ENCODE measurements at places on chromosomes 1 and 21. TPM values are rescaled to one million over a fixed set of nuclear protein-coding genes. Genes with fewer than 3 reads are reported as not detected.

The C1orf74 gene
- 2.5 TPM for total RNA-seq

GRCh38 chr1:1243807-1244191 lies 2.7 kb downstream of the C1QTNF12 start:
- H3K4me1 ChIP-seq, result peaks cover 33% of the 10 kb centered on the region
- DNase-seq, result no peak
- H3K27me3 ChIP-seq, result peaks cover 57% of the 10 kb centered on the region
- H3K4me3 ChIP-seq, result no peak overlapping the region

The TSNAX gene
- 34.7 TPM for total RNA-seq

- no peak overlapping the region for H3K4me3 ChIP-seq
- no peaks in the 10 kb centered on the region for H3K36me3 ChIP-seq
- DNase-seq, result no peak
- H3K27ac ChIP-seq, result no peak overlapping the region
- H3K4me1 ChIP-seq, result peaks cover 3% of the 10 kb centered on the region
- H3K27me3 ChIP-seq, result no peaks in the 10 kb centered on the region
Observed at GRCh38 chr1:209134001-209134400, 449.5 kb upstream of the CAMK1G start.

DNA sequence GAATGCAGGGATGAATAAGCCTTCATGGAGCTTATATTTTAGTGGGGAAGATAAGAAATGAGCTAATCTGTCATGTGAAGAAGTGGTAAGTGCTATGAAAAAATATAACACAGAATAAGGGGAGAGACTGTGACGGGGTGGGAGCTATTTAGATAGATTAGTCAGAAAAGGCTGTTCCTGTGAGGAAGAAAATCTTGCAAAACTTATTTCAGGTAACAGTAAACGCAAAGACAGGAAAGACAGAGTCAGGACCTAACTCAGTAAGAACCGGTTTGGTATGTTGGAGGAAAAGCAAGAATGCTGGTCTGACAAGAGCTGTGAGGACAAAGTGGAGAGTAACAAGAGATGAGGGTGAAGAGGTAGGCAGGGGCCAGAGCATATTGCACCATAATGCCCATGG lies 22.0 kb downstream of the GNAI3 start:
- no peak for DNase-seq
- H3K4me1 ChIP-seq, result no peaks in the 10 kb centered on the region
- H3K36me3 ChIP-seq, result no peaks in the 10 kb centered on the region
- no peak overlapping the region for H3K27ac ChIP-seq
- H3K27me3 ChIP-seq, result no peaks in the 10 kb centered on the region
- H3K4me3 ChIP-seq, result no peak overlapping the region

- H3K27ac ChIP-seq, result peak overlapping the region; percentile 79
- H3K36me3 ChIP-seq, result peaks cover 63% of the 10 kb centered on the region
- peaks cover 23% of the 10 kb centered on the region for H3K4me1 ChIP-seq
- peak; percentile 87 for DNase-seq
- H3K4me3 ChIP-seq, result no peak overlapping the region
- H3K27me3 ChIP-seq, result no peaks in the 10 kb centered on the region
Observed at GRCh38 chr1:223771814-223772770, 59.8 kb downstream of the CAPN2 start.

DNA sequence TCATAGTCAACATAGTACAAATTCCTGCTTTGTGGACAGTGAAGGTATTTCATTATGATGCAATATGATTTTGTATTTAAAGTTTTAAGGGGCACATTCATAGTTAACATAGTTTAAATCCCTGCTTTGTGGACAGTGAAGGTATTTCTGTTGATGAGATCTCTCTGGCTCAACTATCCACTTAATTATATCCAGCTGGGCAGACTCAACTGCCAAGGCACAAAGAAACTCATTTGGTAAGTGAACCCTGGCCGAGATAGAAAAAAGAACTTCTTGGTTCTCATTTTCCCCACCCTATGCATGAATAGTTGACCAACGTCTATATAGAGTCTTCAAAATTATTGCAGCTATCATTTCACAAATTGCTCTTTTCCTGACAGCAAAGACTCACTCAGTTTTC lies 1194.6 kb downstream of the NCAM2 start:
- no peak overlapping the region for H3K27ac ChIP-seq
- no peaks in the 10 kb centered on the region for H3K36me3 ChIP-seq
- peak; percentile 43 for DNase-seq
- no peaks in the 10 kb centered on the region for H3K4me1 ChIP-seq
- H3K4me3 ChIP-seq, result no peak overlapping the region

The RHOU gene
- 16.5 TPM for total RNA-seq

DNA sequence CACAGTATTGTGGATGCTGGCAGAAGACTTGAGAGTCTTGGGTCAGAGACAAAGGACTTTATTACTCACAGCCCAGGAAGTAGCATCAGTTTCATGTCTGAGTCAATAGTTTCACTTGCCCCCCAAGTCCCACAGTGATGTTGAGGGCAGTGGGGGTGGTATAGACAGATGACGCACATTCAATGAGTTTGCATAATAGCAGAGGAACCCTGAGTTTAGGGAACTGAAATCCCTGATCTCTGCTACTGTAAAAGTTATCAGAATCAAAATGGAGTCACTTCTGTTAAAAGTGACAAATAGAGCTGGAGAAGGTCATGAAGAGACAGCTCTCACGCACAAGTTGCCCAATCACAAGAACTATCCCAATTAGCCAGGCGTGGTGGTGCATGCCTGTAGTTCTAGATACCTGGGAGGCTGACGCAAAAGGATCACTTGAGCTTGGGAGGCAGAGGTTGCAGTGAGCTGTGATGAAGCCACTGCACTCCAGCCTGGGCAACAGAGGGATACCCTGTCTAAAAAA lies 11.5 kb upstream of the HCRTR1 start:
- no peaks in the 10 kb centered on the region for H3K27me3 ChIP-seq
- DNase-seq, result no peak
- H3K27ac ChIP-seq, result no peak overlapping the region
- no peak overlapping the region for H3K4me3 ChIP-seq

GRCh38 chr1:47444562-47445465 lies 7.0 kb downstream of the FOXD2 start:
- H3K4me1 ChIP-seq, result peaks cover 21% of the 10 kb centered on the region
- H3K4me3 ChIP-seq, result no peak overlapping the region
- peaks cover 96% of the 10 kb centered on the region for H3K27me3 ChIP-seq
- peak; percentile 55 for DNase-seq

The SELP gene
- 1.2 TPM for total RNA-seq

DNA sequence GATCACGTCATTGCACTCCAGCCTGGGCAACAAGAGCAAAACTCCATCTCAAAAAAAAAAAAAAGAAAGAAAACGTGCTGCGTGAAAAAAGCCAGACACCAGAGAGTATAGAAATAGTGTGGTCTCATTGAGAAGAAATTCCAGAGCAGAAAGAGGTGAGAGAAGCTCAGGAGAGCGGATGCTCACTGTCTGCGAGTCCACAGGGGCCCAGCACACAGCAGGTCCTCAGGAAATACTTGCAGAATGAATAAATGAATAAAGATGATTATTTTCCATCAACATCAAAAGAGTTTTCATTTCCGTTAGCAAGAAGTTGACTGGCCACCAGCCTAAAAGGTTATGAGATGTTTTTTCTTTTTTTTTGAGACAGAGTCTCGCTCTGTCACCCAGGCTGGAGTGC lies 14.4 kb downstream of the CASP9 start:
- peaks cover 35% of the 10 kb centered on the region for H3K36me3 ChIP-seq
- no peak overlapping the region for H3K4me3 ChIP-seq
- no peaks in the 10 kb centered on the region for H3K27me3 ChIP-seq
- H3K4me1 ChIP-seq, result peaks cover 8% of the 10 kb centered on the region
- H3K27ac ChIP-seq, result no peak overlapping the region
- DNase-seq, result no peak

DNA sequence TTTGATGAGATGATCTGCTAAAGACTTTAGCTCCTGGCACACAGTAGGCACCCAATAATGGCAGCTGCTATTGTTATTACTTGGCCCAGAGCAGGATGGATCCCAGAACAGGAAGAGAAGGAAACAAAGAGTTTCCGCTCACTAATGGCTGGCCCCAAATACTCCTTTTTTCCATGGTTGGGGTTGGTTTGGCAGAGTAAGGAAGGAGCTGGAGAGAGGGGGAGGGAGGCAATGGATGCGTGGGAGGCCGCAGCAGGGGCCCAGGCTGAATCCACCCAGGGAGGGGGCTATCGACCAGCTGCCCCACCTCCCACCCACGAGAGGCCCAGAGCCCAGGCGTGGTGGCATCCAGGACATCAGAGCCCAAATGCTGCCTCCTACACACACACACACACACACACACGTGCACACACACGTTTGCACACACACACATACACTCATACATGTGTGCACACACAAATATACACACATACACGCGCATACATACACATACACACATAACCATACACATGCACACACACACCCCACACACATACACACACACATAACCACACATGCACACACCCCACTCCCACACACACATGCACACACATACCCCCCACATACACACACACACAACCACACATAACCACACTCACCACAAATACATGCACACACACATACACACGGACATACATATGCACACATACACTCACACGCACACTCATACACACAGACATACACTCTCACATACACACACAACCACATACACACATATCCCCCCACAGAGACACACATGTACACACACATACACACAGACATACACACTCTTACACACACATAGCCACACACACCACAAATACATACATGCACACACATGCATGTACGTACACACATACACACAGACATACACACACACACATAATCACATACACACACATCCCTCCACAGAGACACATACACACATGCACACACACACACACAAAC lies 25.2 kb downstream of the C1QB start:
- peaks cover 21% of the 10 kb centered on the region for H3K4me1 ChIP-seq
- H3K36me3 ChIP-seq, result no peaks in the 10 kb centered on the region
- peaks cover 9% of the 10 kb centered on the region for H3K27me3 ChIP-seq
- no peak overlapping the region for H3K4me3 ChIP-seq

DNA sequence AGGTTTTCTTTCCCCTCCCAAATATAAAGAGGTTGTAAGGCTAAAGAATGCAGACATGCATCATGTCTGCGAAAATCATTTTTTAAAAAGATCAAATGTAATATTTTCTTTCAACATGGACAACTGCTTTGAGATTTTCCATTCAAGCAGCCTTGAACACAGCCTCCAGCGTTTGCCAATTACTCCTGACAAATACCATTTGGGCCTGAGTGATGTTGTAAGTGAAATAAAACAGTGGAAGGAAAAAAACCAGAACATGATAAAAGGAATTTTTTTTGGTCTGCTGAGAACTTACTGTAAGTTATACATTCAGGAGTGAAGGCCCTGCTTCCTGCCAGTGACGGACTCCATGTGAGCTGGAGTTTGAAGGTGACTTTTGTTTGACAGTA lies 37.2 kb downstream of the SETD4 start:
- no peaks in the 10 kb centered on the region for H3K4me1 ChIP-seq
- H3K36me3 ChIP-seq, result no peaks in the 10 kb centered on the region
- H3K27ac ChIP-seq, result no peak overlapping the region
- no peaks in the 10 kb centered on the region for H3K27me3 ChIP-seq

The CSMD2 gene
- 0.27 TPM for total RNA-seq

DNA sequence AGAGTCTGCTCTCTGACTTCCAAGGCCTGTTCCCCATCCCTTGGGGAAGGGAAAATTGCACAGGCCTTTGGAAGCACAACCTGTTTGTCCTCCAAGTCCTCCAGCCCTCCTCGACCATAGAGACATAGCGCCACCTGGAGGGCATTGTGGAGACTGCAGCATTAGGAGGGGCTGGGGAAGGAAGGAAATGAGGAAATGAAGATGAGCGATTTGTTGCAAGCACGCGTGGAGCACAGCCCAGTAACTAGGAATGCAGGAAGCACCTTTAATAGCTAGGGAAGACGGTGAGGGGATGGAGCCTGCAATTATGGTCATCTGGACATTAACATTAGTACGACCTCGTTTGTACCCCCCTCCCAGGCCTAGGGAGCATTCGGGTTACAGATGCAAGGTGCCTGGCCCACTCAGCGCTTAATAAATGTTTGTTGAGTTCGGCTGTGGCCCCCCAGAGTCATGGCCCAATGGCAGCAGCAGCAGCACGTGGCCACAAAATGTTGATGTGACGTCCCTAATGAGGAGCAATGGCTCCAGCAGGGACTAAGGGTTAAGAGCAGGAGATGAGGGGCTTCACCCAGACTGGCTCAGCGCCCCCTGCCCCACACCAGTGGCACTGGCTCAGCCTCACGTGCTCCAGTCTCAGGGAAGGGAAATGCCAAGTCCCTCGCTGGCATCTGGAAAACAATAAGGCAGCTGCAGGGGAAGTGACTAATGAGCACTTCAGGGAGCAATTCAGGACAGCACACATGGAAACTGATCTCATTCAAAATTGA lies 8.0 kb upstream of the CAMK2N1 start:
- peaks cover 17% of the 10 kb centered on the region for H3K4me1 ChIP-seq
- H3K36me3 ChIP-seq, result peaks cover 13% of the 10 kb centered on the region
- no peak overlapping the region for H3K4me3 ChIP-seq
- peak overlapping the region; percentile 42 for H3K27ac ChIP-seq
- H3K27me3 ChIP-seq, result peaks cover 32% of the 10 kb centered on the region
- DNase-seq, result peak; percentile 93

DNA sequence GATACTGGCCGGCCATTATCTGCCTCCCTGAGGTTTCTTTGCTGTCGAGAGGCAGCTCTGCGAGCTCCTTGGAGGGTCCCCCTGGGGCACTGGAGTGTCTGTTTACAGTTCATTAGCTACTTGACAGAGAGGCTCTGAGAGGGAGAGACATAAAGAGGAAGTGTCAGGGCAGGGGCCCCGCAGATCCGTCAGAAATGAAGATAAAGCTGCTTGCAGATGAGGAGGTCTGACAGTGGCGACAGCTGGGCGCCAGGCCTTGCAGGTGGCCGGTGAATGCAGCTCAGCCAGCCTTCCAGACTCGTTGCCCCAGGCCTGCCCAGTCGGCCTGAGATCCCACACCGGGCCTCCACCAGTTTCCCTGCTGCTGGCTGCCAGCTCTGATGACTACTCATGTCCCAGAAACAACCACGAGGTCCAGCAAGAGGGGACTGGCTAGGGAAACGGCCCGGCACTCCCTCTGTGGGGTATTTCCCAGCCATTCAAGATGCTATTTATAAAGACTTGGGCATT lies 84.7 kb downstream of the DISP3 start:
- peaks cover 15% of the 10 kb centered on the region for H3K27me3 ChIP-seq
- no peak overlapping the region for H3K4me3 ChIP-seq
- no peak for DNase-seq

GRCh38 chr1:161905269-161905884 lies 118.3 kb downstream of the OLFML2B start:
- H3K36me3 ChIP-seq, result no peaks in the 10 kb centered on the region
- no peaks in the 10 kb centered on the region for H3K27me3 ChIP-seq
- H3K27ac ChIP-seq, result no peak overlapping the region
- no peaks in the 10 kb centered on the region for H3K4me1 ChIP-seq

- no peak overlapping the region for H3K27ac ChIP-seq
- no peak overlapping the region for H3K4me3 ChIP-seq
- DNase-seq, result no peak
- no peaks in the 10 kb centered on the region for H3K27me3 ChIP-seq
- H3K36me3 ChIP-seq, result no peaks in the 10 kb centered on the region
Observed at GRCh38 chr1:197391303-197392226, 123.5 kb downstream of the CRB1 start.

The SYTL1 gene
- 0.62 TPM for total RNA-seq
